Fibroblast of skin of back (primary cell): ENCODE measurements at places on chromosomes 16 and 17.

- DNase-seq, result peak; percentile 35
Observed at GRCh38 chr17:61331886-61332285, 67.8 kb upstream of the TBX2 start.

DNA sequence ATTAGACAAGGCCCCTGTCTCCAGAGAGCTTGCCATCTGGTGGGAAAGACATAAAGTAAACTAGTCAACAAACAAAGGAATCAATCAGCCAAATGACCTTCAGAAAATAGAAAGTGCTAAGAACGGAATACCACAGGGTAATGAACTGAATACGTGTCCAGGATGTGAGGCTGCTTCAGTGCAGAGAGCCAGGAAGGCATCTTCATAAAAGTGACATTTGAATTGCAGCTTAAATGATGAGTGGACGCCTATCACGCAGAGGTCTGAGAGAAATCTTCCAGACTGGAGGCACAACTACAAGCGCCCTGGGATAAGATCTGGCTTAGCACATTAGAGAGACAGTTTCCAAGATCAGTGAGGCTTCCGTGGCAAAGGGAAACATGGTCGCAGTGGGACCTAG, 574.1 kb upstream of the CDH8 start:
- no peak for DNase-seq

DNA sequence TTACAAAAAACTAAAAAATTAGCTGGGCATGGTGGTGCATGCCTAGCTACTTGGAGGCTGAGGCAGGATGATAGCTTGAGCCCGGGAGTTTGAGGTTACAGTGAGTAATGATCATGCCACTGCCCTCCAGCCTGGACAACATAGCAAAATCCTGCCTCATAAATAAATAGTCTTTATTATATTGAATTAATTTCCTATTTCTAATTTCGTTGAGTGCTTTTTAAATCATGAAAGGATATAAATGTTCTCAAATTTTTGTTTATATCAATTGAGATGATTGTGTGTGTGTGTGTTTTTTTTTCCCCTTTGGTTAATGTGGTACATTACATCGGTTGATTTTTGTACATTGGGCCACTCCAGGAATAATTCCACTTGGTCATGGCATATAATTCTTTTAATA, 32.0 kb upstream of the AQP8 start:
- DNase-seq, result no peak

DNA sequence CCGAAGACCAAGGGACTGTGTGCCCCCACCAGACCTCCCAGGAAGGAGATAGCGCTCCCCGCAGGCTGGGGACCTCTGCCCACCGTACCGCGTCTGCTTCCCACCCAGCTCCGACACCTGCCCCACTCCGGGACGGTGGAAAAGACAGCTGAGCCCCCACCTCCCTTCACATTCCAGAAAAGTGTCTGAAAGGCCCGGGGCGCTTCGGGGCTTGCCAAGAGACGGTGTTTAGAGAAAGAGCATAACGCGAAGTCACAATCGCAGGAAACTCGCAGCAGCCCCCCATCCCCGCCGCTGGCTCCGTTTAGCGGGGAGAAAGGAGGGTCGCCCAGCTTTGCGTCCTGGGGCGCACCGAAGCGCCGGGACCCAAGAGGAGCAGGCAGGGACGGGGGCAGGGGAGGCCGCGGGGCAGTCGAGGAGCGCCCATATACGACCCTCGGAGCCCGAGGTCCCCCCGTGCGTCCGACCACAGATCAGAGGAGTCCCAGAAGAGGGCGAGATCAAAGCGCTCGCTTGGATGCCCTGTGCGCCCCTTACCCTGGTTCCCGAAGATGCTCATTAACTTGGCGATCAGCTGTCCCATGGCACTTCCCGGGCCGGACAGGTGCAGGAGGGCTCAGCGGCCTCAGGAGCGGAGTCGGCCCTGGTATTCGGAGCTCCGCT, 652 bp downstream of the ARL5C start:
- DNase-seq, result no peak

GRCh38 chr17:72343911-72344310, 223.1 kb downstream of the SOX9 start:
- DNase-seq, result no peak

DNA sequence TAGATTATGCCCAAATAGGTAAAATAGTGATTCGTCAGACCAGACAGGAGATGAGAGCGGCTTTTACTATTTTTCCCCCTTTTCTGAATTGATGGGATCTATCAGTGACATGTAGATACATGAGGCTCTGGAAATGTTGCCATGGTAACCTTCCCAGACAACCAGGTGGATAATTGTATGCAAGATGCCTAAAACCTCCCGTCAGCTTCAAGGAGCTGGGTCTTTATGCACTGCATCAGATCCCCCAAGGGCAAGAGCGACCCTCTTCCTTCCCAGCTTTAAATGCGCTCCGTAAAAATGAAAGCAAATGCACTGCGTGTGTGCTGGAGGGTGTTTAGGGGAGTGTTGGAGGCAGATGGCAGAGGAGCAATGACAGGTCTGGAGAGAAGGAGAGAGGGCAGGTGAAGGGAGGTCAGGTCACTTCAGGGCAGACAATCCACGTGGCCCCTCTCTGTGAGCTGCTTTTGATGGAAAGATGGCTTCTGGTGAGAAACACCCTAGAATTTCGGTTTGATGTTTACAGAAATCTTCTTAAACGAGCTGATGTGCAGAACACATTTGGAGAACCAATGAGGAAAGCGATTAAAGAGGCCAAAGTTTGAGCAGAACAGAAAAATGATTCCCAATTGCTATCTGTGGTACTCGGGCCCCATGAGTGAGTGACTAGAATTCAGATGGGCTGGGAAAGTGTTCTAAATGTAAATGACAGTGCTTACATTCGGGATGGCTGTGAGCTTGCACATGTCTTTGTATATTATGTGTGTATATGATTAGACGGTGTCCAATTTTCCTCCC, 461.7 kb upstream of the HSBP1 start:
- no peak for DNase-seq

GRCh38 chr17:50863221-50863843, 2.8 kb downstream of the TOB1 start:
- DNase-seq, result no peak

- peak; percentile 89 for DNase-seq
Observed at GRCh38 chr17:67421869-67422273, 44.8 kb downstream of the PITPNC1 start.

DNA sequence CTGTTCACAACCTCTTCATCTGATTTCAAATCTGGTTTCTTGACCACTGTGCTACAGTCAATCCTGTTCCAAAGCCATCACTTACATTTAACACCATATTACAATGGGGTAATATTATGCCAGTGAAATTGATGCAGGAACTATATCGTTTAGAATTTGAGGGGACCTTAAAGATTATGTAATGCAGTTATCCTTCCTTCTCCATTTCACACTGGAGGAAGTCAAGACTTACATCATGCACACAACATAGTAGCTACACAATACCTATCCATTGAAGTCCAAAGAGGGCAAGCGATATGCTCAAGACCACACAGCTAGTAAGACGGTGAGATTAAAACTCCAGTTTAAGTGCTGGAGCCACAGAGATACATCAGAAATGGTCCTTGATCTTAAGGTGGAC, 16.8 kb downstream of the NOG start:
- no peak for DNase-seq

DNA sequence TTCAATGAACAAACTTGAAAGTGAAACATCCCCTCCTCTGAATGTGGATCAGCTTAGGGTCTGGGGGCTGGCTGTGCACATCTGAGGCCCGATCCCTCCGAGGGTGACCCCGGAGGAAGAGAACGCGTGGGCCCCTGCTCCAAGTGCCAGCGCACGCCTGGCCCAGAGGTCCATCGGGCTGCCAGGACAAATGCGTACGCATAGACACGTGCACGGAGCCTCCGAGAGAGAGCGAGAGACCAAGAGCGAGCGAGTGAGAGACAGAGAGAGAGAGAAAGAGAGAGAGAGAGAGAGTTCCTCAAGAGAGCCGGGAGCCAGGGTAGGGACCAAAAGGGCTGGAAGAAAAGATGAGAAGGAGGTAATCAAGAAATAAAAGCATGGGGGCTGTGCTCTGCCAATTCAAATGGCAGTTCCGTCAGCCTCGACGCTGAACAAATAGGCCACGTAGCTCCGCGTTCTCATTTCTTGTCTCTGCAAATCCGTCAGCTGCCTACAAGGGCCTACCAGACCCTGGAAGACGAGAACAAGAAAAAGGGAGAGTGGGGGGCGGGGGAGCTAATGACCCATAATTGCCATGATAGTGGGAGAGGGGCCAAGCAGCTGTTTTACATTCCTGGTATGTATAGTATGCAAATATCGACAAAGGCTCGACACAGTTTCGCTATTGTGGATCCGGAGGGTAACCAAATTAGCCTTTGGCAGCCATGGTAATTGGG, 435.3 kb upstream of the ZFHX3 start:
- DNase-seq, result no peak

GRCh38 chr17:65947831-65948230, 244.1 kb downstream of the CEP112 start:
- DNase-seq, result peak; percentile 50

- no peak for DNase-seq
Observed at GRCh38 chr16:10858203-10858602, 18.8 kb upstream of the CIITA start.

DNA sequence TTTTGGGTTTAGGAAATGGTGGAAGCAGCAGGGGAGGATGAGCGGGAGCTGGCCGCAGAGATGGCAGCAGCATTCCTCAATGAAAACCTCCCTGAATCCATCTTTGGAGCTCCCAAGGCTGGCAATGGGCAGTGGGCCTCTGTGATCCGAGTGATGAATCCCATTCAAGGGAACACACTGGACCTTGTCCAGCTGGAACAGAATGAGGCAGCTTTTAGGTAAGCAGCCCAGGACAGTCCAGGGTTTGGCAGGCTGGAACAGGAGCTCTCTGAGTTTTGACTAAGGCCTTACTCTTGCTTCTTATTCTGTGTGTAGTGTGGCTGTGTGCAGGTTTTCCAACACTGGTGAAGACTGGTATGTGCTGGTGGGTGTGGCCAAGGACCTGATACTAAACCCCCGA, 41.4 kb downstream of the SF3B3 start:
- no peak for DNase-seq

DNA sequence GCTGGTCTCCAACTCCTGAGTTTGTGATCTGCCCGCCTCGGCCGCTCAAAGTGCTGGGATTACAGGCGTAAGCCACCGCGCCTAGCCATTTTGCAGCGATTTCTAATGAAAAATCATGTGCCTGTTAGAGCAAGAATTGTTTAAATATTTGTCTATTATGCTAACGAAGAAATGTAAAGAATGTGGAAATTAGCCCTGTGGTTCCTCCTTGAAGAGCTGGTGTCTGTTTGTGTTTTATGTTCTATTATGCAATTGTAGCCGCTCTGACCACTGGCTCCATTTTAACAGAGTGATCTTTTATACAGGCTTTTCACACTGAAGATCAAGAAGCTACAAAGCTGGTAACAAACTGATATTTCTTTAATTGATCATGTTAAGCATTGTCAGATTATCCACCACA, 217.3 kb downstream of the USP22 start:
- DNase-seq, result no peak

DNA sequence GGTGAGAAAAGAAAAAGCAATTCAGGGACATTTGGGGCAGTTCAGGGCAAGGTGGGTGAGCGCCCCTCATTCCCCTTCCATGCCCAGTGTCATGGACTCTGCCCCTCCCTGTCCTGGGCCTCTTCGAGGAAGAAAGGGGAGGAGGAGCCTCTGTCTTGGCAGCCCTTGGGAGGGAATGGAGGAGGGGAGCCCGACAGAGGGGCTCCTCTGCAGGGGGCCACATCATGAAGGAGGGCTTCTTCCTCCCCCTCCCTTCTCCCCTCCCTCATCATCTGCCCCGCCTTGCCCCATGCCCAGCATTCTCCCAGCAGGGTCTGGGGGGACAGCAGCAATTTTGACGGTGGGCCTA, 33.2 kb upstream of the TAC4 start:
- DNase-seq, result no peak

- DNase-seq, result no peak
Observed at GRCh38 chr16:31186176-31186575, 6.2 kb downstream of the FUS start.

DNA sequence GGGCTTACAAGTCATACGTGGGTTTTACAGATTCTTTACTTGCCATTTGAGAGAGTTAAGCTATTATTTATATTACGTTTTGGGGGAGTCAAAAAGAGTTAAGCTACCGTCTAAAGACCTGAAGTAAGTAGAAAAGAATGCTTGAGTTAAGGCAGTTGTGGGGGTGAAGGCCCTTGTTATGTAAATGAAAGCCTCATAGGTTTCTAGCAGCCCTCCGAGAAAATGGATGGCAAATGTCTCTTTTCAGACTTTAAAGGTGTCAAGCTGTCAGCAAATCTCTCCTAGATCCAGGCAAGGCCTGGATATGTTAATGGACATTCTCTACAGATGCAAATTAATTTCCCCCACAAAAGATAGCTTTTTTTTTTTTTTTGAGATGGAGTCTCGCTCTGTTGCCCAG, 7.2 kb upstream of the EIF4A3 start:
- no peak for DNase-seq

DNA sequence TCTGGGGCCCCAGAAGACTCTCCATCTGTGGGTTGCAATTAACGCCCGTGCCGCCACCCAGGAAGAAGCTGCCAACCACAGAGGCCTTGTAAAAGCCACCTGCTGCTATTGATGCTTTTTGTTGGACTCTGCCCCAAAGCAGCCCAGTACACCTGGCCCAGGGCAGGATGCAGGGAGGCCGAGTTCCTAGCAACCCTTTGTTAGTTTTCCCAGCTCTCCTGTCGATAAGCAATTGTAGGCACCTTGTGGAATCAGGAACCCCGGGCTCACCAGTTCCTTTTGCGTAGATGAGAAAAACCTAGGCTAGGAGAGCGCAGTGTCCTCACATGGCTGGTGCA, 103.3 kb downstream of the ABCC6 start:
- DNase-seq, result no peak

DNA sequence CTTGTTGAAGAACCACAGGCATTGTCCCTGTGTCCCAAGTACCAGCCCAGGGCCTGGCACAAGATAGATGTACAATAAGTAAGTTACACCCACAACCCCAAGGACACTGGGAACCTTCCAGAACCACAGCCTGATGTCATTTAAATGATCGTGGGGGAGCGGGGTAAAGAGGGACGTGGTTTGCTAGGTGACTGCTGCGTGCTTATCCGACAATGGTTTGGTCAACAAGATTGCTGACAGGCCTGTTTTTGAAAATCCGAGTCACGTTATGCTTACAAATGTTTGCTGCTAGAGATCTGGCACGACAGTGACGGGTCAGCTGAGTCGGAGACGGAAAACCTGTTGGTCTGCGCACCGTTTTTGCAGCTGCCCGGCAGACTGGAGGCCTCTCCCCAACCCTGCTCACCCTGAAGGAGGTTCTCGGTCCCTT, 22.8 kb downstream of the COTL1 start:
- no peak for DNase-seq

GRCh38 chr16:89120281-89120680, 26.6 kb downstream of the ACSF3 start:
- DNase-seq, result no peak
